Stimulated activated CD8-positive, alpha-beta memory T cell treated with anti-CD3 and anti-CD28 coated beads, Interleukin-4, amount 100 ng/mL, for 1 hour (primary cell): ENCODE measurements at places on chromosomes 5 and 9.

GRCh38 chr9:32427111-32427873 lies 42.8 kb downstream of the ACO1 start:
- no peak for DNase-seq

GRCh38 chr5:115435778-115436712 lies 108.5 kb downstream of the FEM1C start:
- no peak for DNase-seq

- DNase-seq, result no peak
These were observed 246.0 kb downstream of the GADD45G start for GRCh38 chr9:89850631-89851325.

GRCh38 chr5:159531554-159532105 lies 201.3 kb upstream of the IL12B start:
- no peak for DNase-seq

DNA sequence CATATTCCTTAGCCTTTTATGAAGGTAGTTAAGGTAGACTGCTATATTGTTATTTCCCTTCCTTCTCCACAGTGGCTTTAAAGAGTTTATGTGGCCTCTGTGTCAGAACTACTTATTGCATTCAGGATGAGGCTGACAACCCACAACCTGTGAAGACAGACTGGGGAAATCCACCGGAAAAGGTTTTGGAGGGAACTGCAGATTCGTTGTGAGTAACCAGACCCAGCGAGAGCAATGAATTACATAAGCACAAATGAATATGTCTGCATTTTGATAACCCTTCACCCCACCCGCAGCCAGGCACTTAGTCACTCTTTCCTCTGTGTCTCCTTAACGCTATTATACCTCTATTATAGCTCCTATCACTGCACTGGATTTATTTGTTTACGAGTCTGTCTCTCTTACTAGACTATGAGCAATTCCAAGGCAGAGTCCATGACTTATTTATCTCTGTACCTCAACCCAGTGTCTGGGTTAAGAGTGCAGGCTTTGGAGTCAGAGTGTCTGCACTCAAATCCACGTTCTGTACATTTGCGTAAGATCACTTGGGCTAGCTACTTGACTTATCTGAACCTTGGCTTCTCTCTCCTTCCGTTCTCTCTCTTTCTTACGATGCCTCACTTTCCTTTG lies 19.2 kb downstream of the KCTD16 start:
- peak; percentile 53 for DNase-seq

GRCh38 chr5:34791761-34792244 lies 47.2 kb upstream of the TTC23L start:
- no peak for DNase-seq

GRCh38 chr9:130629443-130630070 lies 34.8 kb upstream of the PRDM12 start:
- DNase-seq, result no peak

DNA sequence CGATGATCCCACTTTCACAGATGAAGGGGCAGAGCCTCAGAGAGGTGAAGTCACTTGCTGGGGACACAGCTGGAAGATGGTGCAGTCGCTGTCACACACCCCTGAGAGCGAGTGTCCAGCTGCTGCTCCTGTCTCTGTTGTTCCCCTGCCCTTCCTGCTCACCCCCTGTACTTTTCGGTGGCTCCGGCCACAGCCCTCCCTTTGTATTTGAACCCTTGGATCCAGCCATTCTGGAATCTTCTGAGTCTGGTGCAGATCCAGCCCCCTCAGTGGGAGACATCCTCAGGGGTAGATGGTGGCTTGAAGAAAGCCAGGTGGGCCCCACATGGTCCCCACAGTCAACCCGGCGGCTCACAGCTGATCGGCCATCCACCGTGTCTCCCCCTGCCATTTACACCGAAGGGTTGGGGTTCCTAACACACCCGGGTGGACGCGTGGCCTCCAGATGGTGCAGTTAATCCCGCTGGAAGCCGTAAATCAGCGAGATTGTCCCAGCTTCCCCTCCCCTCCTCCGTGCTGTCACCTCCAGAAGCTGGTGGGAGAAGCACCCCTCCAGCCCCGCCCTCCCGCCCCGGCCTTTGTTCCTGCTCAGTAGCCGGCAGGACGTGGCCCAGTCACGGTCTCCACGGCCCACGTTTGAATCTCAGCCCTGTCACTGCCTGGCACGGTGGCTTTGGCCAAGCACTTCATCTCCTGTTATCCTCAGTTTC lies 204.8 kb downstream of the C9orf50 start:
- no peak for DNase-seq

DNA sequence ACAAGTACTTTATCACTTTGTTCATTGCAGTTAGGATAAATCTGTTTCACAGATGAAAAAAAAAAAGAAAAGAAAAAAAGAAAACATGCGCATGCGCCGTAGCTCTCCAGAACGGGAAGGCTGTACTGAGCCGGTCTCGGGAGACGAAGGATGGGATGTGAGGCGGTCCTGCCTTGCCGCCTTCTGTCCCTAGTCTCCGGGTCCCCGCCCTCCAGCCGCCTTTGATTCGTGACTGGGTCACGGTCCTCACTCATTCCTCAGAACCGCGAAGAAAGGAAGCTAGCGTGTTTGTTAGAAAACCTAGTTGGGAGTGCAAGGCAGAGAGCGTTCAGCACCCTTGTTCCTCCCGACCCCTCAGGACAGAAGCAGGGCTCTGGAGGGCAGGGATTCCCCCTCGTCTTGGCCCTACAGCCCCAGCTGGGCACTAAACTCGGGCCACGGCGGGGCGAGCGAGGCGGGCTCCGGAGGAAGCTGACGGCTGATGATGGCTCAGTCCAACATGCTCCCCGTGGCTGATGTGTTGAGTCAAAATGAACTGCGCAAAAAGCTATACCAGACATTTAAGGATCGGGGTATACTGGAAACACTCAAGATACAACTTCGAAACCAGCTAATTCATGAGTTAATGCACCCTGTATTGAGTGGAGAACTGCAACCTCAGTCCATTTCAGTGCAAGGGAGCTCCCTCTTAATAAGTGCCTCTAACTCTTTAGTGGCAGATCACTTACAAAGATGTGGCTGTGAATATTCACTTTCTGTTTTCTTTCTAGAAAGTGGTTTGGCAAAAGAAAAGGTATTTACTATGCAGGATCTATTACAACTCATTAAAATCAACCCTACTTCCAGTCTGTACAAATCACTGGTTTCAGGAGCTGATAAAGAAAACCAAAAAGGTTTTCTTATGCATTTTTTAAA lies 40.0 kb downstream of the CPLANE1 start:
- no peak for DNase-seq

DNA sequence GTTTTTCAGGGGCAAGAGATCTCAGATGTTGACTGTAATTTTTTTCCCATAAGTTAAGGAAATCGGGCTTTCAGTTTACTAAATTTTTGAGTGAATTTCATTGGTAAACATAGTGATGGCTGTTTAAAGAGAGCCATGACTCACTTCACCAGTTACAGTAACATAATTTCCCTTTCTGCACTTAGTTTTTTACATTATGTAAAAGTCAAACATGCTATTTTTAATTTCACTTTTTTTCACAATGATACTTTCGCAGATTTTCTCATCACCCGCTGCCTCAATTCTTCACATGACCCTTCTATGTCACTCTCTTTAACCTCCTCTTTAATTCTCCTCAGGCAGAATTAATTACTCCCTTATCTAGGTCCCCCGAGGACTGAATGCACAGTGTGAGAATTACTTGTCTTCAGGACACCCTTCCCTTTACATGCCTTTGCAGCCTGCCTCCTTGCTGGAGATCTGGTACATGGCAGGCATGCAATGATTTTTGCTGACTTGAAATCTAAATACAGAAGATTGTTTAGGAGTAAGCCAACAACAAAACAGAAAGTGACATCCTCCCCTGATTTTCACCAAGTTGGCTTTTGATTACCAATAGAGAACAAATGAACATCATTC lies 217.5 kb upstream of the S1PR3 start:
- DNase-seq, result no peak

- no peak for DNase-seq
These were observed 6.5 kb upstream of the CCDC192 start for GRCh38 chr5:127696683-127697082.

DNA sequence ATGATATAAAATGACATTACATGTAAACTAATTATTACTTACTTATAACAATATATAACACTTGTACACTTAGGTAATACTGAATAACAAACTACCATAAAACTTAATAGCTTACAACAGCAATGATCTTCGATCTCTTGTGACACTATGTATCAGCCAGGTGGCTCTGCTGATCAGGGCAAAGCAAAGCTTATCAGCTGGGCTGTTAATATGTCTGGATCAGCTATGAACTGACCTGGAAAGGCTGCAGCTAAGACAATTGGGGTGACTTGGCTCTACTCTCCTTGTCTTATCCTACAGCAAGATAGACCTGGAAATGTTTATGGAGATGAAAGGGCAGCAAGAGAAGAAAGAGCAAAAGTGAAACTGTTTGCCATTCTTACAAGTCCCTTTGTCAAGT lies 511.3 kb downstream of the TLR4 start:
- no peak for DNase-seq

GRCh38 chr5:68273717-68274409 lies 58.3 kb downstream of the PIK3R1 start:
- DNase-seq, result no peak

- no peak for DNase-seq
These were observed 556.6 kb downstream of the TLE1 start for GRCh38 chr9:81132796-81133195.

DNA sequence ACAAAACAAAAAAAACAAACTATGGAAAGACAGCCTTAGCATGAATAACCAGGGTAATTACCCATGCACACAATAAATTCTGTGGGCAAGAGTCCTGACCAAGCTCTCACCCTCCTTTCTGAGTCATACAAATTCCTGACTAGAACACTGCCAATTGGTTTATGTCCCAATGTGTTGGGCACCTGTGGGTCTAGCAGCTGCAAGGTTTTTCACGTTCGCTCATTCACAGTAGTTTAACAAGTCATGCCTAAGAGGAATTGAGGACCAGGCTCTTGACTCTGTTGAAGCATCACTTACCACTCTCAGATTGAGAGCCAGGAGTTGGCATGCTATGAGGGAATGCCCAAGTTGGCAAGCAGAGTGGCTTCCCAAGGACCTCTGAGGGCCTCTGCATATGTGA lies 205.5 kb upstream of the SLC24A2 start:
- DNase-seq, result no peak

DNA sequence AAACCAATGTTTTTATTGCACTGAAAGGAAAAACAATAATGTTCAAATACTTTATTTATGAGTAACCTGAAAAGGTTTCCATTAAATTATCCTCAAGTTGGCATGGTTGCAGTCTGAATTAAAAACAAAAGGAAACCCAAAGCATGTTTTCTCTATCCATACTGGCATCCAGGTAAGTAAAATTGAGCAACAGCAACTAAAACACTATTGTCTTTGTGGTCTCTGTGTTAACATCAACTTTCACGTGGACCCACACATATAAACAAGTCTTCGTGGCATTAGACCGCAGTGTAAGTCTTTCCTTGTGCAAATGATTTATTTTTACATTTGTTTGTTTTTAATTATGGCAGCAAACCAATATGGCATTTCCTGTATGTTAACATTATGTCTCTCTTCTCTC lies 757.6 kb downstream of the SEMA5A start:
- DNase-seq, result no peak

DNA sequence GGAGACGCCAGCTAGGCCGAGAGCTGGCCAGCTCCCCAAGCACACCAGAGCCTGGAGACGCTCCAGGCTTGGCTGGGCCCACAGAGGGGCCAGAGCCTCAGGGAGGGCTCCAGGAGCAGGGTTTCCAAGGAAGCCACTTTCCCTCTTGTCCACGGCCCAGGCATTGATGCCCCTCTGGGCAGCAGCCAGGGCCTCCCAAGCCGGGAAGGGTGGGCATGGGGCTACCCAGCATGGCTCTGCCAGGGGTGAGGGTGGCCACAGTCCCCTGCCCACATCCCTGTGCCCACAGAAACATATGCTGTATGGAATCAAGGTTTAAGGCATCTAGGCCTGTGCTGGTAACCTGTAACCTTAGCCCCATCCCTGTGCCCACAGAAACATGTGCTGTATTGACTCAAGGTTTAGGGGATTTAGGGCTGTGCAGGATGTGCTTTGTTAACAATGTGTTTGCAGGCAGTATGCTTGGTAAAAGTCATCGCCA lies 1.5 kb upstream of the DPP7 start:
- no peak for DNase-seq
